ENCODE measurements at places on chromosomes 7 and 10.

DNA sequence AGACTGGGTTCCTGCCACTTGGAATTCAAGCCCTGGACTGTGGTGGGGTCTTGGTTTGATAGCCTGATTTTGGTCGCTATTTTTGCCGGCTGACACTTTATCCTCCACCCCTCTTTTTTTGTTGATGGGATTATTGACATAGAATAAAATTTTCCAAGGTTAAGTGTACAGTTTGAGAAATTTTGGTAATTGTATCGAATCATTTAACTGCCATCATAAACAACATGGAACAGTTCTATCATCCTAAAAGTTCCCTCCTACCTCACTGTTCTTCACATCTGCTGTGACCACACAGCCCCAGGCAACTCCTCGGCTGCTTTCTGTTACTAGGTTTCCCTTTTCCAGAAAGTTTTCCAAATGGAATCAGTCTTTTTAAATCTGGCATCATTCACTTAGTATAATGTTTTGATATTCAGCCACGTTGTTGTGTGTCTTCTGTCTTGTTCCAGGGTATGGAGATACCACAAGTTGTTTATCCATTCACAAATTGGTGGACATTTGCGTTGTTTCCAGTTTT, 50.6 kb upstream of the STEAP1B start:
- no peak for DNase-seq

- no peak for DNase-seq
Observed at GRCh38 chr10:28890121-28890950, 213.0 kb downstream of the BAMBI start.

GRCh38 chr7:6385110-6385781, 62.5 kb downstream of the DAGLB start:
- DNase-seq, result no peak

- DNase-seq, result no peak
Observed at GRCh38 chr10:34885898-34886297, 70.8 kb upstream of the PARD3 start.

GRCh38 chr7:157404845-157405481, 68.2 kb downstream of the DNAJB6 start:
- no peak for DNase-seq

DNA sequence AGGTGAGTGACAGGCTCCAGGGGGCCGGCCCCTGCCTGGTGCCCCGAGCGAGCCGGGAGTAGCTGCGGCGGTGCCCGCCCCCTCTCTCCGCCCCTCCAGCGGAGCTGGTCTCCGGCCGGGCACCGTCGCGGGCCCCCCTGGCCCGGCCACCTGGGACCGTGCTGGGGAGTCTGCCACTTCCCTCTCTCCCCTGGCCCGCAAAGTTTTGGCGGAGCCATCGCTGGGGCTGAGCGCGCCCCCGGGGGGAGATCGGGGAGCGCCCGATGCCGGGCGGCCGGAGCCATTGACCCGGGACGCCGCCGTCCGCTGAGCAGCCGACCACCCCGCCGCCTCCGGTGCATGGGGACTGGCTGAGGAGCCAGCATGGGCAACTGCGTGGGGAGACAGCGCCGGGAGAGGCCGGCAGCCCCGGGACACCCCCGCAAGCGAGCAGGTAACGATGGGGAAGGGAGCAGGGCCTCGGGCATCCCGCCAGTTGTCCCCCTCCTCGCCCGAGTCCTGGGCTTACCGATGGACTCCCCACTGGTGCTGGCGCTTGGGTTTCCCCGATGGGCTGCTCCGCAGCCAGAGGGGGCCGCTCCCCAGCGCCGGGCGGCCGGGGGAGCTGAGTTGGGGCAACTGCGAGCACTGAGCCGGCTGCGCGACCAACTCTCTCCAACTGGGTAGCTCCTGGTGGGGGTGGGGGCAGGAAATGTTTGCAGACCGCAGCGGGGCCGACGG, at the start of gene UBTD1:
TSS of gene UBTD1 (plus strand) at position 84 of the 720 bp plus-strand sequence. CDS start at position 364, 280 bp downstream.
- DNase-seq, result peak; percentile 40

GRCh38 chr10:97849687-97850402, at the start of gene GOLGA7B:
Gene GOLGA7B, plus strand, starts transcription at chr10:97849843. Its CDS starts 461 bp downstream, at chr10:97850304.
- DNase-seq, result peak; percentile 62

GRCh38 chr10:108375691-108376090, 1211.2 kb upstream of the SORCS1 start:
- no peak for DNase-seq

GRCh38 chr7:142194201-142194600, 63.7 kb downstream of the PRSS58 start:
- no peak for DNase-seq

GRCh38 chr7:10981317-10981716, 7.6 kb downstream of the PHF14 start:
- DNase-seq, result no peak

DNA sequence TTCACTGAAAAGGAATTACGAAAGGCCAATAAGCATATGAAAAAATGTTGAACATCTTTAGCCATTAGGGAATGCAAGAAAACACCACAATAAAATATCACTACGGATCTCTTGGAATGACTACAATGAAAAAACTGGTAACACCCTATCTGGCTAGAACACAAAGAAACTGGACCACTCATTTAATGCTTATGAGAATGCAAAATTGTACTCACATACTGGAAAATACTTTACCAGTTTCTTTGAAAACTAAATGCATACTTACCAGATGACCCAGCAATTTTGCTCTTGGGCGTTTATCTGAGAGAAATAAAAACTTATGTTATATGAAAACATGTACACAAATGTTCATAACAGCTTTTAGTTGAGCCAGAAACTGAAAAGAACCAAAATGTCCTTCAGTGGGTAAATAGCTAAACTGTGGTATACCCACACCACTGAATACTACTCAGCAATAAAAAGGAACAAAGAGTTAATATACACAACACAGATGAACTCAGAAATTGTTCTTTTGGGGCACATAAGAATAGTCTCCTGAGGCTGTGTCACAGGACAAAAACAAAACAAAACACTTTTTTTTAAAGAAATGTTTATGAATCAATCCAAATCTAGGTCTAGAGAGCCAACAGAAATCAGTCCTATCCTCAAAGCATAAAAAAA, 23.5 kb downstream of the CNOT4 start:
- DNase-seq, result no peak

Measured in germinal center (tissue), 1 donor.